NCI-H2081 treated with DMSO at 0.1 percent for 48 hours (cell line): ENCODE measurements at places on chromosomes 2 and 18.

DNA sequence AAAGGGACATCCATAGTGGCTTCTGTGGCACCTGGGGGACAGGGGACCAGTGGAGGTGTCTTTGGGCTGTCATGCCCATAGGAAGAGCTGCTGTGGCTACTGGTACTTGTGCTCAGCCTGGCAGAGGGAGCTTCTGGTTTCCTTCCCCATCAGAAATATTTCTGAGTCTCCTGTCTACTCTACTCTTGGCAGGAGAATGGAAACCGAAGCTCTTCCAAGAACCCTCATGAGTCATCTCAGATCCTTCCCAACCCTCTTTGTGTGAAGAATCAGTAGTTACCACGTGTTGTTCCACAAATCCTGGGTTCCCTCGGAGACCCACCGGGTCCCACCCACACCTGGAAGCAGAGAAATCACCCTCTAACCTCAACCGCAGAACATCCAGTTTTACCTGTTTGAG, 234.9 kb downstream of the FHOD3 start:
- DNase-seq, result no peak

- DNase-seq, result peak; percentile 25
Observed at GRCh38 chr2:152421521-152422370, 86.8 kb downstream of the FMNL2 start.

GRCh38 chr2:53510401-53510800, 257.2 kb upstream of the CHAC2 start:
- no peak for DNase-seq

DNA sequence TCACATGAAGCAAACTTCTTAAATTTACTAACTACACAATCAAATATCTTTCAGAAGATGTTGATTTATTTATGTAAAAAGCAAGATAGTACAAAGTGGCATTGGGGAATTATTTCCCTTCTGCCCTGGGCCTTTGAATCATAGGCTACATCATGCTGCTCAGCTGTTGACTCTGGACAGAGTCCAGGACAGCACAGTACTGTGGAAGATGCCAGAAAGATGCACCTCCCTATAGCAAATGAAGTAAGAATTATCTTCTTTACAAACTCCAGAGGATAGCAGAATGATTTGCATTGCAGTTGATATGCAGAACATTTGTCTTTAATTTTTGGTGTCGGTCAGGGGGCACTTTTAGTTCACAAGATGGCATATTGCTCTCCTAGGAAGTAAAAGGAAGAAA, 1354.5 kb upstream of the ZEB2 start:
- no peak for DNase-seq

GRCh38 chr18:41655074-41655473, 300.0 kb upstream of the PIK3C3 start:
- DNase-seq, result no peak

- DNase-seq, result no peak
Observed at GRCh38 chr2:35973132-35973736, 382.3 kb upstream of the CRIM1 start.

DNA sequence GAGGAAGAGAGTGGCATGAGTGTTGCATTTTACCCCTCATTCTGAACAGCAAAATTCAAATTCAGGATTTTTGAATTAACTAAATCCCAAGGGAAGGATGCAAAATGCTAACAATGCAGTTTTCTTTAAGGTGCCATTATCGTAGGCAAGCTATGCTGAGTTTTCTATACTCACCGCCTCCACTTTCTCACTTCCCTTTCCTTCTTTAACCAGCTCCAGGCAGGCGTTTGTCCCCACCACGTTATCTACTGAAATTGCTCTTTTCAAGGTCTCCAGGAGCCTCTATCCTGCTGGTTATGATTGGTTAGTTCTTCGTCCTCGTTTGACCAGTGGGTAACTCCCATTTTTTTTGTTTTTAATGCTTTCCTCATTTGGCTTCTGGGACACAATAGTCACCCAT, 1.8 kb upstream of the CPO start:
- DNase-seq, result no peak

GRCh38 chr2:172448544-172449267, 21.3 kb downstream of the ITGA6 start:
- DNase-seq, result no peak

- DNase-seq, result no peak
Observed at GRCh38 chr2:216108310-216108966, 710 bp upstream of the XRCC5 start.

DNA sequence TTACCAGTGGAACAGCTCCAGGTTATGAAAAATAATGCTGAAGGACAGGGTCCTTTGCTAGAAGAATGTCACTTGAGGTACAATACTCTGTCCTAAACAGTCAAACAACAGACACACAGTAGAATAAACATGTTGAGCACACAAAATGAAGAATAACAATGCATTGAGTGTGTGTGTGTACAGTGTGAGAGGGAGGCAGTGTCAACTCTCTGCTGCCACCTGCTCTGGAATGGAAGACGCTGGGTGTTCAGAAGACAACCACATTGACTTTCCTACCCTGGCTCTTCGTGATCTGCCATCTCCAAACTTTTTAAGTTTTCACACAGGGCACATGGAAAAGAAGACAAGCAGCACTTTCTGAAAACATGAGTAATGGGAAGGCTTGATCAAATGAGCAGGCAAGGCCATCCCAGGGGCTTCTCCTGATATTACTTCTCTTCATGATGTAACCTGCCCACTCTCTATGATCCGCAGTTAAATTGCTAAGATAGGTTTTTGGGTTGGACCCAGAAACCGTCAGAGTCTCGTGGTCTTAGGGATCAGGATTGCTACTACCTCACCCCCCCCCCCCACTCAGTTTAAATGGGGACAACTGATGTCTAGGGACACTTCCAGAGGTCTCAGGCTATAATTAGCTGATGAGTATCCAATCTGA, 533.2 kb upstream of the TNP1 start:
- no peak for DNase-seq

DNA sequence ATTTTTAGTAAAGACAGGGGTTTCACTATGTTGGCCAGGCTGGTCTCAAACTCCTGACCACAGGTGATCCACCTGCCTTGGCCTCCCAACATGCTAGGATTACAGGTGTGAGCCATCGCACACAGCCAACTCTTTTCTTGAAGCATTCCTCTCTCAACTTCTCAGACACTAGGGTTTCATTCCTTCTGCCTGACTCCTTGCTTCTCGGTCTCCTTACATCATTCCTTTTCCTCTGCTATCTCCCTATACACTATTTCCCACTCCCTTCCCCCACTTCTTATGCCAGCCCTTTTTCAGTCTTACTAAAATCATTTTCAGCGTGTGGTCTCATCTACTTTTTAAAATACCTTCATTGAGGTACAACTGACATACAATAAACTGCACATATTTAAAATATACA, 6.1 kb downstream of the SOS1 start:
- DNase-seq, result no peak

DNA sequence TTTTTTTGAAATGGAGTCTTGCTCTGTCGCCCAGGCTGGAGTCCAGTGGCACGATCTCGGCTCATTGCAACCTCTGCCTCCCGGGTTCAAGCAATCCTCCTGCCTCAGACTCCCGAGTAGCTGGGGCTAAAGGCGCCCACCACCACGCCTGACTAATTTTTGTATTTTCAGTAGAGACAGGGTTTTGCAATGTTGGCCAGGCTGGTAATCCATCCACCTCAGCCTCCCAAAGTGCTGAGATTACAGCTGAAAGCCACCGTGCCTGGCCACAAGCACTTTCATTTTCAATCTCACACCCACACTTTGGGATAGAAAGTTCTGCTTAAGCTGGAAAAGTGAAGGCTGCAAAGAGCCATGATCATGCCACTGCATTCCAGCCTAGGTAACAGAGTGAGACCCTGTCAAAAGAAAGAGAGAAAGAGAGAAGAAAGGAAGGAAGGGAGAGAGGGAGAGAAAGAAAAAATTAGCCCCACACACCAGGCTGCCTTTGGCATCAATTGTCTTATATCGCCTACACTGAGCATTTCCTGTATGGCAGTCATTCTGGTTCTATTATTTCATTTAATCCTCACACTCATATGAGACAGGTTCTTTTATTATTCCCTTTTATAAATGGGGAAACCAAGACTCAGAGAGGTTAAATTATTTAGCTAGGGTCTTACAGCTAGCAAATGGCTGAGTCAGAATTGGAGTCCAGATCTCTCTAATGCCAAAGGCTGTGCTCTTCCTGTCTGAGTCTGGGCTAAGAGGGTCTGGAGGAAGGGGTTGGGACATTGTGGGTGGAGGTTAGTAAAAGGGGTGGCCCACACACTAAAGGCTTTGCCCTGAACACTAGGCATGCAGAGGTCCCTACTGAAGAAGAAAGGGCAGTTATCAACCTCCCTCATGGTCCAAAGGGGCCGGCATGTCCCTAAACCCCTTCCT, 37.9 kb upstream of the PKDCC start:
- no peak for DNase-seq

GRCh38 chr2:108621687-108622681, 87.7 kb downstream of the LIMS1 start:
- no peak for DNase-seq

- DNase-seq, result no peak
Observed at GRCh38 chr2:72995430-72996116, 75.9 kb downstream of the SFXN5 start.

DNA sequence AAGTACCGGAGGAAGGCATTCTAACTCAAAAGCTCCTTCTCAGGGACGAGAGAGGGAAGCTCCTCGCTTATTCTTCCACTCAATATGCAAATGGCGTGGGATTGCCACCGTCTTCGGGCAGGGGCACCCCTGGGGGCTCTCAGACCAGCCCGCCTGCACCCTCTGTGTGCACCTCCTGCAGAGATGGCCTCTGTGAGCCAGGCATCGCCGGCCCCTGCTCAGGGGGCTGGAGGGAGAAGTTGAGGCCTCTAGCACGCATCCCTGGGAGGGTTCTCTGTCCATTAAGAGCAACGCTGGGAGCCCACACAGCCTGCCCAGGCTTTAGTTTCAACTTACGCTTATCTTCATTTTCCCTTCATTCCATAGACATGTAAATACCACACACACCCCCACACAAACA, 125.3 kb downstream of the MBP start:
- DNase-seq, result no peak

DNA sequence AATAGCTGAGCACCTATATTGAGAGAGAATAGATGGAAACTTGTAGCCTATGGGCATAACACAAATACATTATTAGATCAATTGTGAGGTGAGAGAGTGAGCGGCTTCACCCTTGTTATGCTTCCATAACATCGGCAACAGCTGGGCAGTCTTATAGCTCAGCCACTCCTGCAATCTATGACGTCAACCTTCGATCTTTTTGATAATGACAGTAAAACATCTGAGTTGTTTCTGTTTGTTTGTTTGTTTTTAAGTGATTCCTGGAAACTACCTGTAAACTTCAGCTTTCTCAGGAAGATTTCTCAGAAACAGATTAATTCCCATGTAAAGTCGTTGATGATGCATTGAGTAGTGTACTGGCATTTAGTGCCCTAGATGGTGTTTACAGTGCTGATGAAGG, 90.0 kb downstream of the DSEL start:
- DNase-seq, result no peak

GRCh38 chr2:554444-554843, 122.8 kb downstream of the TMEM18 start:
- DNase-seq, result no peak

GRCh38 chr2:45067859-45068570, 58.8 kb upstream of the SIX2 start:
- DNase-seq, result no peak

DNA sequence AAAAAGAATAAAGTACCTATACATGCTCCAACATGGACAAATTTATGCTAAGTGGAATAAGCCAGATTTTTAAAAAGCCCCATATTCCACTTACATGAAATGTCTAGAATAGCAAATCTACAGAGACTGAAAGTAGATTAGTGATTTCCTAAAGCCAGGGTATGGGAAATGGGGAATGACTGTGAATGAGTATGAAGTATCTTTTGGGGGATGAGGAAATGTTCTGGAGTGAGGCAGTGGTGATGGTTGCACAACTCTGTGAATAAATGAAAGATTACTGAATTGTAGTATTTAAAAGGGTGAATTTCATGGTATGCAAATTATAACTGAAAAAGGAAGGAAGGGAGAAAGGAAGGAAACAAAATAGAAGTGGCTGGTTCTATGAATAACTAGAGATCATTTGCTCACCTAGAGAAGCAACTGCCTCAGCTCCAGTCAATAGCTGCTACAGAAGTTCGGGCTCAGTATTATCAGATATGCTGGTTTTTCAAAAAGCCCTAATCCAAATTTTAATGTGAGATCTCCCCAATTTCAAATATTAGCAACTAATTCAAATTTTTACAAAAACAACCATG, 39.3 kb downstream of the MAP3K2 start:
- DNase-seq, result no peak

GRCh38 chr18:10047237-10047636, 133.4 kb downstream of the VAPA start:
- no peak for DNase-seq

- DNase-seq, result no peak
Observed at GRCh38 chr18:48219810-48220499, 189.2 kb downstream of the ZBTB7C start.

DNA sequence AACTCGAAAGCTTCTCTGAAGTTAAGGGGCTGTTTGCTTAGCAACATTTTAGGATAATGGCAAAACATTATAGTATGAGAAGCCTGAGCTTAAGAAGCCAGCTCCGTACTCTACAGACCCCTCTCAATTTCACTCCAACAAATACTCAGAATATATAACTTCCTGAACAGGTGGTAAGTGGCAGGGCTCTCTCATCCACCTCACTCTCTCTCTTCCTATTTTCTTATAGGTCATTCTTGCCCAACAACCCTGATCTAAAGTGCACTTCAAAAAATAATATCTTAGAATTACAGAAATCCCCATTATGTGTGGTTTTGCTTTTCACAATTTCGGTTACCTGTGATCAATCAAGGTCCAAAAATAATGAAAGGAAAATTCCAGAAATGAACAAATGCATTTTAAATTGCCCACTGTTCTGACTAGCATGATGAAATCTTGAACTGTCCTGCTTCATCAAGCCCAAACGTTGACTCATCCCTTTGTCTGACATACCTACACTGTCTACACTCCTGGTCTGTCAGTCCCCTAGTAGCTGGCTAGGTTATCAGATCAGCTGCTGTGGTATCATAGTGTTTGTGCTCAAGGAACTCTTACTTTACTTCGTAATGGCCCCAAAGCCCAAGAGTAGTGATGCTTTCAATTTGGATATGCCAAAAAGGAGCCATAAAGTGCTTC, 122.8 kb upstream of the COL5A2 start:
- no peak for DNase-seq

GRCh38 chr2:209933499-209934483, 68.6 kb upstream of the RPE start:
- DNase-seq, result no peak

- DNase-seq, result no peak
Observed at GRCh38 chr2:110717734-110718133, 14.6 kb upstream of the ACOXL start.

DNA sequence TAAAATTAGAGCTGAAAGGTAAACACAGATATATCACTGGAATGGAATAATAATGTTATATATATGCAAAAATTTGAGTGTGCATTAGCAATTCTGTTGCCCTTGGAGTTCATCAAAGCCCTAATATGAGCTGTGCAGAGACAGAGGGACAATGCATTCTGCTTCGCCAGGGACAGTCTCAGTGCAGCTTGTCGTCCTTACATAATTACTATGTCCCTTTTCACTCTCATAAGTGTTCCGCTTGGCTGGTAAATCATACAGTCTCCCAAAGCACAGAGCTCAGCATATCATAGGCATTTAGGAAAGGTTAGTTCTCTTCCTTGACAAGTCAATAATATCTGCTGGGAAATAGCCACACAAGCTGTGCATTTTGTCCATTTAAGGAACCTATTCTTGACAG, 30.7 kb downstream of the MAPK4 start:
- DNase-seq, result no peak
